ENCODE measurements at places on chromosomes 4 and X.
A peak's percentile ranks its signal among the peaks of the same experiment; 100 is the strongest.

- DNase-seq = no peak
These were observed 3.4 kb downstream of the TEX13B start for GRCh38 chrX:107978707-107979307.

DNA sequence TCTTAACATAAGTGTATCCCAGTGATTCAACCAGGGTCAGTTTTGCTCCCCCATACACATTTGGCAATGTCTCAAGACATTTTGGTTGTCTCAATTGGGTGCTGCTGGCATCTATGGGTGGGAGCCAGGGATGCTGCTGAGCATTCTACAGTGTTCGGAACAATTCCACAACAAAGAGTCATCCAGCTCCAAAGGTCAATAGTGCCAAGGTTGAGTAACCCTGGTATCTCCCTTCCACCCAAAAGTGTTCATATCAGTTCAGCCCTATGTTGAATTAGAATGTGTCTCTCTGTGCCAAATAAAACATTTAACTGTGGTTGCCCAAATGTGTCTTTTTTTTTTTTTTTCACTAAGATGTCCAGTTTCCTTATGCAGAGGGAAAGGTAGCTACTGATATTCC lies 129.4 kb upstream of the RAI2 start:
- DNase-seq = no peak

DNA sequence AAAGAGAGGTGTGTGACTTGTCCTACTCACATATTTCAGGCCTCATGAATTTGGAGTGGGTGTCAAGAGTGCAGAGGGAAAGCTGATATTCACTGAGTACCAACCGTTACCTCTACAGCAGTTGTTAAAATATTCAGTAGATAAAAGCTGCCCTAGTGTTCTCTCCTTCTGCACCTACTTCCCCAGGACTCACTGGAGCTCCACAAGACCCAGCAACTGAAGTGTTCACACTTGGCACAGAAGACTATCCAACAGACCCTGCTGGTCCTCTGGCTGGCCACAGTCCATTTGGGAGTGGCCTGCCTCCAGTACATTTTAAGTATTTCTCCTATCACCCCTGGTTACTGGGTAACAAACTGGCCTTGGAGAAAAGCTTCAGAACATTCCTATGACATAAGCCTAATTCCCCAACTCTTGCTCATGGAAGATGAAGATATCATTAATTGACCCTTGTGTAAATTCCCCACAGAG lies 70.8 kb downstream of the PPARGC1A start:
- no peak for DNase-seq

DNA sequence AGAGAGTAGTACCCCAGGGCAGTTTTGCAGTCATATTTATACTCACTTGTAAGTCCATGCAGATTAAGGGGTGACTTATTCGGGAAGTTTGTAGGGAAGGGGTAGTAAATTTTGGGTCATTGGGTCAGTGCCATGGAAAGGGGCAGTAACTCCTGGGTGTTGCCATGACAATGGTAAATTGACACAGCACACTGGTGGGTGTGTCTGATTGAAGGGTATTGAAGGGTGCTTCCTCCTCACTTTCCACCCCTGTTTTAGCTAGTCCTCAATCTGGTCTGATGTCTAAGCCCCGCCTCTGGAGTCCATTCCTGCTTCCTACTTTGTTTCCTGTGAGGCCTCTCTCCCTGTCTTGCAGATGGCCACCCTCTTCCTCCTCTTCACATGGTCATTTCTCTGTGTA lies 11.9 kb downstream of the ODAPH start:
- DNase-seq = no peak

DNA sequence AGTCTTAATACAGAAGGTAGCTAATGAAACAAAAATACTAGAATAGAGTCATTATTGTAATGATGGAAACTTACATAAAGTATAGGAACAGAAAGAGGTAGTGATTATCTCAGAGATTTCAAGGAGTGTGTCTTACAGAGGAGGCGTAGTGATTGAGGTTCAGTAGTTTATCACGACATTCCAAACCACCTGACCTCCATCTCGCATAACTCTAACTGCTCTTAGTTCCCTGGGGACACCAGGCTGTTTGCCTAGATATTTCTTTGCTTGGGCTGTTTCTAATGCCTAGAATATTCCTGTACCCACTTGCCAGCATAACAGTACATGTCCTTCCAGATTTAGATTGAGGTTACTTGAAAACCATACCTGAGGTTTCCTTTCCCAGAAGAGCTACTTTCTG lies 29.1 kb downstream of the STAG2 start:
- DNase-seq = no peak

GRCh38 chr4:2320746-2321145 lies 58.8 kb upstream of the MXD4 start:
- DNase-seq = peak; percentile 65

DNA sequence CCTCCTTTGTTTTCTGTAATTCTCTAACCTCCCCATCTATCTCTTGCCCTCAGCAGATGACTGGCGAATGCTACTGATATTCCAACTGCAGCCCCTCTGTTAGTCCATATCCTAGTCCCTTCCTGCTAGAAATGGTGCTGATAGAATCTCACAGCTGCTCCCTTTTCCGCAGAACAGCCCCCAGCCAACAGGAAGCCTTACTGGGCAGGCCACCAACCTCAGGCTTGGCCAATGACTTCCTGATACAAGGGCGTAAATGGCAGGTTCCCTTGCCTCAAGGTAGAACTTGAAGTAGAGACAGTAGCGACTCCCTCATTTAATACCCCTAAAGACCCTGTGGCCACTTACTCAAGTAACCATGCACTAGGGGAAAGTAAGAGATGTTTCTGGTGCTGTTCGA lies 26.7 kb upstream of the SLC2A9 start:
- DNase-seq = peak; percentile 52

DNA sequence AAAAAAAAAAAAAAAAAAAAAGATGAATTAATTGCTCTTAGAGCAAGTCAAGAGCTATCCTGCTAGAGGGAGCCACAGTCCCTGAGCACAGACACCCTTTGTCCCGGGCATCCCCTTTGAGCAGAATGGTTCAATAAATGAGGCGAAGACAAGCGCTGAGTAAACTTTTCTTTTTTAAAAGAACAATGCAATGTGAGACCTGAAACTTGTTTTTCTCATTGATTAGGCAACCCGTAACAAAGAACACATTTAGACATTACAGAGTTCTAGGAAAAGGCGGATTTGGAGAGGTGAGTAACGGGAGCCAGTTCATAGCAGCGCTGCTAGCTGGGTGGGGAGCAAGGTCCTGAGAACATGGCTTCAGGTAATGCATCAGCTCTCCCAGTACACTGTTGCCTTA lies 46.1 kb downstream of the GRK4 start:
- no peak for DNase-seq

DNA sequence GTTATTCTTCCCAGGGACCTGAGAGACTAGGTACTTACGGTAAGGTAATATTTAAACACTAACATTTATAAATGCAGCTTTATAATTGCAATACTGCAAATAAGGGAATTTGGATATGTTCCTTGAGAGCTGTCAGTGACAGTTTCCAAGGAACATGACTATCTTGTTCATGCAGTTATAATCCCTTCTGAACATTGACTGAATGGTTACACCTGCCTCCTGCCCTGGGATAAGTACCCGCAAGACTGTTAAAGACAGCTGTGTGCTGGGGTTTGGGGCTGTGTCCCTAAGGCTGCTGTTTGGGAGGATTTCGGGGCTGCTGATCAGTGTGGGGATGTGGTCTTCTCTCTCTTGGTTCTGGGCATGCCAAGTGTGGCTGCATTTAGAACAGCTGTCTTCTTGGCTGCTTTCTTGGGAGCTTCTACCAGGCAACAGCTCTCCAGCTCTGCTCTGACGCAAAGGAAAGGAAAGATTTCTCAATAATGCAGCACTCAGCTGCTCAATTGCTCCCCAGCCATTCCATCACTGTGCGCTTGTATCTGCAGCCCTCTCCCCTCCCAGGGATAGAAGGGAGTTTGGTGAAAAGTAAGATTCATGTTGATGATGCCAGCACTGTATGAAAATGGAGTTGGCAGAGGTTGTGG lies 298.8 kb upstream of the TAPT1 start:
- DNase-seq = no peak

GRCh38 chr4:154982187-154983047 lies 201.3 kb downstream of the RBM46 start:
- DNase-seq = no peak

GRCh38 chrX:65644621-65645289 lies 22.7 kb upstream of the MSN start:
- no peak for DNase-seq

DNA sequence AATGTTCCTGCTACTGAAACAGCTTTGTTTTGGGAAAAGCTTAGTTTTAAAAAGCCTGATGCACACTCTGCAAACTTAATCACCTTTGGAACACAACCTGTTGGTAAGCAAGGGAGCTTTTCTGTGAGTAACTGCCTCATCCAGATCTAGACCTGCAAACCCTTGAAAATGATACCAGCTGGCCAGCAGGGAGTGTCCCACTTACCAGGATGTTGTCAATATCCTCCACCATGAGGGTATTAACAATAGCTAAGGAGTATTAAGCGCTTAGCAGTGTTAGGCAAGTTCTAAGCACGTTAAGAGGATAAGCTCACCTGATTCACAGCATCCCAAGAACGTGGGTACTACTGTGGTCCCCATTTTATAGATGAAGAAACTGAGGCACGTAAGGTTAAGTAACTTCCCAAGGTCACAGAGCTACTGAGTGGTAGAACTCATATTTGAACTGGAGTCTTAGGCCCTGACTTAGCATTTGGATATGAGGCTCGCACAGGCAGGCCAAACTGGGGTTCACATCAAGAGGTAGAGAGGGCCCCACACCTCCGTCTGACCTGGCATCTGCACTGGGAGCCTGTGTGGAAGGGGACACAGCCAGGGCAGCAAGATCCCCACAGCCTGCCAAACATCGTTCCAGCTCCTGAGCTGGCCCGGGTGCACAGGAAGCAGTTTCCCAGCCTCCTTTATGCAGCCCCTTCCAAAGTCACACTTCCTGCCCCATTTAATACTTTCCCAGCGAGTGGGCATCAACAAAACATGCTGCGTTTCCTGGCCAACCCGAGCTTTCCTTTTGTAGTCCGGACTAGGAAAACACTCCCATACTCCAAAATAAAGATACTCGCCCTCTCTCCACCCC lies 32.7 kb downstream of the IRF2 start:
- no peak for DNase-seq

DNA sequence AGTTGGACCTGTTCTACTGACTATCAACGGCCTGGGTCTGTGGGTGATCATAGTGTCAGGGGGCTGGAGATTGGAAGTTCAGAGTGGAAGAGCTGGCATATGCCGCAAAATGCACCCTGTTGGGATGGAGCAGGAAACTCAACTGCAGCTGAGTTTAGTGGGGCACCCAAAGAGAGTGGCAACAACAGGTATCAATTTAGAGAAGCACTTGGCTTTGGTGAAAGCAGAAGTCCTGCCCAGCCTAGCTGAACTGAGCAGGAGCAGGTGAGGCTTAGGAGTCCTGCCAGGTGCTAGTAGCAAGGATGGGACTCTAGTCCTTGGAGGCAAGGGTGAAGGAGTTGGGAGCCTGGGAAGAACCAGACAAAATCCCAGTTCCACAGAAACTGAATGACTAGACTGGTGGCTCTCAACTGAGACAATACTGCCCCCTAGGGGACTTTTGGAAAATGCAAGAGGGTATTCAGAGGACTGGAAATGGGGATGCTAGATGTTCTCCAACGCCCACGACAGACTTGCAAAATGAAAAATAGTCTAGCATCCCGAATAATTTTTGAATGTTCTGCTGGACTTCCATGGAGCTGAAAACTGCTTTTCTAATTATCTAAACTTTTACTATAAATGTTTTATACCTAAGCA lies 49.4 kb downstream of the RTL9 start:
- no peak for DNase-seq

GRCh38 chr4:147839200-147839599 lies 107.3 kb downstream of the ARHGAP10 start:
- DNase-seq = no peak

GRCh38 chr4:185536411-185536709 lies 1.1 kb upstream of the PDLIM3 start:
- DNase-seq = no peak

GRCh38 chr4:52545099-52546069 lies 113.7 kb downstream of the USP46 start:
- no peak for DNase-seq

- no peak for DNase-seq
These were observed 223.7 kb downstream of the COL25A1 start for GRCh38 chr4:109078724-109079123.

DNA sequence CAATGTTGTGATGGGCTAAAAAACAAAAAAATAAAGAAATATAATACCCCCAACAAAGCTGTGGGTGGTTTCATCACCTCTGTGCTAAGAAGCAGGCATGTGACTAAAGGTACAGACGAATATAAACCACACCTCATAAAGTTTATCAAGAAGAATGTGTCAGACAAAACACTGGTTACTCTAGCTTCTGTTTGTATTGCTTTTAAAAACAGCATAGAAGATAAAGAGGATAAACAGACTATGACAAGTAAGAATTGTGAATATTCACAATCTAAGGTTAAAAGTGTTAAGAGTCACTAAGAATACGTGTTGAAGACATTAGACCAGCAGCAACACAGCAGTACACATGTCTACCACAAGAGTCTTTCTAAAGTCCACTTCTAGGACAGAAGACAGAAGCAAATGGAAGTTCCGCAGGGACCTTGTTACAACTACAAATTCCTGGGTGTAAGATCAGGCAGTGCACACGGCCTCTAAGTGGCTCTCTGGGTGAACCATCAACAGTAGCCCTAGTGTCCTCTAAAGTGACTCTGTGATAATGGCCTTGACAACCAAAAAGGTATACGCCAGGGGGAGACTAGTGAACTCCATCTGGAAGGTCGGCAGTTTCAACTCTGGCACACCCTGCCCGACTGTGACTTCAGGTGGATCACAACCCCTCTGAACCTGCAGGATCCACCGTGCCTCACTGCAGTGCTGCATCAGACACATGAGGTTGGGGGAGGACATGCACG lies 8.3 kb upstream of the FGFBP2 start:
- no peak for DNase-seq

DNA sequence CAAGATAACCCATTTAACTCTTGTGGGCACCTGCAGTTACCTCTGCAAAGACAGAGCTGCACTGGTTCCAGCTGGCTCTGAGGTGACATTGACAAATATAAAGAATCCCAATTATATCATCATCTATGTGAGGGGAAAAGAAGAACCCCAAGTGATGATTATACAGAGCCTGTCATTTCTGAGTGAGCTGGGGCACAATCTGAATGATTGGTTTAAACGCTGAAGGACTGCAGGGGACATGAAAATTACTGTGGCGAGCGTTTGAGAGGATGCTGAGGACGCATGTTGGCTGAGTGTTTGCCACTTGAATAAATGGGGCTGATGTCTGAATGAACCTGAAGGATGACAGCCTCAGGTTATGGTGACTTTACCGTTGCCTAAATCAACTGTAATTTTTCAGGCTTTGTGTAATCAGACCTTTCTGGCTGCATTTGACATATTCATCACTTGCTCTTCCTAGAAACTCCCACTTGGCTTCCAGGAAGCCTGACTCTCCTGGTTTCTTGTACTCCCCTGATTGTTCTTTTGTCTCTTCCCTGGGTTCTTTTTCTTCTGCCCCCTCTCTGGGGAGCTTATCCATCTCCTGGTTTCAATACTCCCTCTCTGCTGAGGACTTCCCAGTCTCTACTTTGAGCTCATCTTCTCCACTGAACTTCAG lies 4.1 kb upstream of the HSD17B10 start:
- no peak for DNase-seq

DNA sequence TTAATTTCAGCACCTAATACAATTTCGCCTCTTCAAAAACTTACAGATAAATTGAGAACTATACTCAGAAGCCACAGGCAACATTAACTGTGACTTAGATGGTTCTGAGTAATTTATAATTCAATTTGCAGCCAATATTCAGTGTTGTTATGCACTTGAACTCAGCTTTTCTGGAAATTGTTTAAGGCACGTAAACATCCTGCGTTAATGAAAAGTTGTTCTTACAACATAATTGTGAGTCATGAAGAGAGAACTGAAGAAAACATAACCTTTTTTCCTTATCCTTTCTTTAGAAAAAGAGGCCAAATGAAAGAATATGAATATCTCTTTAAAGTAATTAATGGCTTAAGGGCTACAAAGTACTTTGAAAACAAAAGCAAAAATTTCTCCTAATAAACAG lies 16.6 kb upstream of the H2AZ1 start:
- DNase-seq = no peak
